ENCODE measurements at places on chromosomes 6 and 20.

- DNase-seq = no peak
Measured at GRCh38 chr6:116159782-116160524, 34.0 kb upstream of the COL10A1 start.

GRCh38 chr6:131212024-131212423 is 76.8 kb downstream of the AKAP7 start:
- DNase-seq = no peak

DNA sequence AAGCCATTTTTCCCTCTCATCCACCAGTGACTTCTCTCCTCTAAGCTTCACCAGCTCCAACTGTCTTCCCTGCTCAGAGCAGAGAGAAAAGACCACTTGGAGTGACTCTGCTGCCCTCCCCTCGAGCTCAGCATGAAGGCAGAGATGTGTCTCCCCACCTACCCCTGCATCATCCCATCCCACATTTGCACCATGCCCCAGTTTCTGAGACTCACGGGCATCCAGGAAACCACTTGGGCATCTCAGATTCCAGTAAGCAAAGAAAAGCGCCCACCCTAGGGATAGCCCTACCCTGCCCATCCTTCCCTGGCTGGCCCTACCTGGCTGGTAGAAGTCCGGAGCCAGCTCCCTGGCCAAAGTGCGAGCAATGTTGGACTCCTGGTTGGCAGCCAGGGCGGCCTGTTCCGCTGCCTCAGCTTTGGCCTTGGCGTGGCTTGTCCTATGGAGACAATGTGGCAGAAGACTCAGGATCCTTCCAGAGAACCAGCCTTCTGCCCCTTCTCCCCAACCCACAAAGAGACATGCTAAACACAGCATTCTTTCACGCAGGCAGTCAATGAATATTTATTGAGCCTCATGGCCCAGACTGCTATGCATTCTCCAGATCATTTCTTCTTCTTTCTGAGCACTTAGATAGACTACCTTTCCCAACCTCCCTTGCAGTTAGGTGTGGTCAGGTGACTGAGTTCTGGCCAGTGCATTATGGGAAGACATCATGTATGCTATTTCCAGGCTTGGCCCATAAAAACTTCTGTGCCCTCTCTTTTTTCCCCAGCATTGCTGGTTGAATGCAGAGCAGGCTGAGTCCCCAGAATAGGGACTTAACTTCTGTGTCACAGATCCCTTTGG is 68.6 kb downstream of the JPH2 start:
- DNase-seq = peak; percentile 72

DNA sequence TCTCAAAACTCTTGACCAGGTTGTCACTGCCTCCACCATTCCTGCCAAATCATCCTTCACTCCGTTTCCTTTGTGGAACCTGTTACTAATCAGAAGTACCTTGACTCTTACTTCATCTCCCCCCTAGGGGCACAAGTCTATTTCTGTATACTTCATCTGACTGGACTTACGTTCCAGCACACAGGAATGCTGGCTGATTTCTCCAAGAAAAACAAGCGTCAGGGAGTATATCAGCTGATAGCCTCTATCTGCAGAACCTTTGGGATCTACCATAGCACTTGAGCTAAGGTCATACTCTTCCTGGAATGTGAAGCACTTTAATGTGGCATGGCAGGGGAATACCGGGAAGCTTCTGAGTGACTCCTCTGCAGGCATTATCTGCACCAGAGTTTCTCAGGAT is 178.1 kb upstream of the MOCS1 start:
- DNase-seq = no peak

GRCh38 chr20:43605715-43606114 is 15.0 kb downstream of the IFT52 start:
- DNase-seq = no peak

DNA sequence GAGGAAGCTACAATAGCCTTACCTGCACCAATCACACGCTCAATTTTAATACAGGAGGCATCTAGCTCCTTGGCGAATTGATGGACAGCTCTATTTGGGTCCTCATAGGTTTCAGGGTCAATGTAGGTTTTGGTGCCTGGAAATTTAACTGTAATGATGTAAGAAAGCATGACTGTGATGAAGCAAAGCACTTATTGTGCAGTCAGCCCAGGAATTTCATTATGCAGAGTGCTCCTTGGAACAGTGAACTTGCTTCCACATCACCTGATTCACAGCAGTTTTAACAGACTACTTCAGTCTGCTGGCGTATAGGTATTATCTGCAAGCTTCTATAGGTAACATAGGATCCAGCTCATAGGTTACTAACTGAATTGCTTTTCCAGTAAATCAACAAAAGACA is 160.0 kb downstream of the EPHA7 start:
- no peak for DNase-seq

DNA sequence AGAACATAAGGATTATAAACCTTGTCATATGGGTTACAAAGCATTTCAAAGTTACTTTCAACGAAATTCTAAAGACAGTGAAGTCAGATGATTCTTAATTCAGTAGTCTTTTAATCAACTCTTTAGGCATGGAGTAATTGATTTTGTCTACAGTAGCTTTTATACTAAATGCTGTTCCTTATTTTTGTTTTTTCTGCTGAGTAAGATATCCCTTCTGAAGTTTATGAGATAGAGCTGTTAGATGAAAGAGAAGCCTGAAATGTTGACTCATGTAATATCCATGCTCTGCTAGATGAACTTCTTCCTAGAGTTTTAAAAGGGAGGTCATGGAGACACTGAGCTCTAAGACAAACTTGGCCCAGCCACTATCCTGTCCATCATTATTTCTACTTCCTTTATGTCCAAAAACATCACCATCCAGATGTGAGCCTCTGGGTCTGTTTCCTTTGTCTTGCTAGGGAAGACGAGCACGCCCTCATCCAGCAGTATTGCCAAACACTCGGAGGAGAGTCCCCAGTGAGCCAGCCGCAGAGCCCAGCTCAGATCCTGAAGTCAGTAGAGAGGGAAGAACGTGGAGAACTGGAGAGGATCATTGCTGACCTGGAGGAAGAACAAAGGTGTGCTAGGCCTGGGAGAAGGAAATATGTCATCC is 550.3 kb downstream of the UTRN start:
- no peak for DNase-seq

GRCh38 chr6:169118346-169118830 is 135.3 kb downstream of the THBS2 start:
- DNase-seq = peak; percentile 95

DNA sequence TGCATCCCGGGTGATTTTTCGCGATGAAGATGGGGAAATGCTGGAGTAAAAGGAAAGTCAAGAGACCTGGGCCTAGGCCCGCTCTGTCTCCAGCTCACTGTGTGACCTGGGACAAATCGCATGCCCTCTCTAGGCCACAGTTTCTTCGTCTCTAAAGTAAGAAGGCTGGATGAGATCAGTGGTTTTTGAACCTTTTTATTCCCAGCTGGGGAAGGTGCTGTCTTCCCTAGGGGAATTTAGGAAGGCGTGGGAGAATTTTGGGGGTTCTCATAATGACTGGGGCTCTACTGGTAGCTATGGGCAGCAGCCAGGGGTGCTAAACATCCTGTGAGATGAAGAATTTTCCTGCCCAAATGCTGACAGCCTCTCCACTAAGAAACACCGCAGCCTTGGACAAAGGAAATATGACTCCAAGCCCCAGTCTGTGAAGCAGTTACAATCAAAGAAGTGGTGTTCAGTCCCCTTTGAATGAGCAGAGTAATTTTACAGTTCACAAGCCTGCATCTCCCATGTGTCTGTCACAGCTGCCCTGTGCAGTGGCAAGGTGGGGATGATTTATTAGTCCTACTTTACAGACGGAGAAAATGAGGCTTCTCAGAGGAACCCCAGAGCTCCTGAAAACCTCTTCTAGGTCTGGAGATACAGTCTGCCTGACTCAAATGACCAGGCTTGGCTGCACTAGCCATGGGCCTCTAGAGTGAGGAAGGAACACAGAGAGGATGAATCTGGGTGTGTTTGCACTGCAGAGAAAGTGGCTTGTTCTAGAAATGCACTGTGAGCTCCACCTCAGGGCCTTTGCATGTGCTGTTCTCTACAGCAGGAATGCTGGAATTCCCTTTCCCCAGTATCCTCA is 57.2 kb downstream of the RAB44 start:
- no peak for DNase-seq
